ENCODE measurements at places on chromosomes 7 and 10.

GRCh38 chr10:26432938-26433337 lies 5.2 kb upstream of the APBB1IP start:
- no peak for DNase-seq

DNA sequence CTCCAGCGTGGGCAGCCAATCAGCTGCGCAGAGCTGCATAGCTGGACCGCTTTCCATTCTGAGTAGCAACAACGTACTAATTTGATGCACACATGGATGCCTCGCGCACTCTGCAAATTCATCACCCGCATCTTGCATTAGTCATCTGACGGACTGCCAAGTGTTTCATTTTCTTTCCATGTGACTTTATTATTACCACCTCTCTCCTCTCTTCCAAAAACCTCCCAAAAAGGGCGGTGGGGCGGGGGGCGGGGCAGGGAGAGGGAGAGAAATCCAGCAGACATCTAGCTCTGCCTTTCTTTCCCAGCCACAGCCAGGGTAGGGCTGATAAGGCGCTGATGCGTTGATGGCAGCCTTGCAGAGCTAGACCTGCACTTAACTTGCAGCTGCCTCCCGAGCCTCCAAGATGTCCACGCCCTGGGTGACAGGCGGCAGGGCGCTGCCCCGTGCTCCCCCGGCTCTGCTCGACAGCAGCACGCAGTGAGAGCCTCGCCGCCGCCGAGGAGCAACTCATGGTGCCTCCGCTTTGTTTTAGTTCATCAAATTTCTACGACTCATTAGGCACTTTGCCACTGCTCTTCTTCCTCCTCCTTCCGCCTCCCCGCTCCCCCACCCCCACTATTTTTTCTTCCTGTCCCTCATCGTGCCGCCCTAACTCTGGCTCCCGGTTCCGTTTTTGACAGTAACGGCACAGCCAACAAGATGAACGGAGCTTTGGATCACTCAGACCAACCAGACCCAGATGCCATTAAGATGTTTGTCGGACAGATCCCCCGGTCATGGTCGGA lies 147.3 kb downstream of the CELF2 start:
- DNase-seq, result peak; percentile 81

GRCh38 chr10:93346694-93347093 lies 135.4 kb downstream of the MYOF start:
- no peak for DNase-seq

GRCh38 chr10:78595269-78595619 lies 473.5 kb upstream of the ZMIZ1 start:
- DNase-seq, result no peak

GRCh38 chr10:113473011-113473410 lies 79.8 kb upstream of the HABP2 start:
- DNase-seq, result no peak

- no peak for DNase-seq
Observed at GRCh38 chr7:159271781-159272180, 127.1 kb upstream of the VIPR2 start.

GRCh38 chr10:124450012-124450782 lies at the start of gene NKX1-2:
NKX1-2 (minus strand) TSS chr10:124450035; CDS start chr10:124449943, 92 bp downstream.
- no peak for DNase-seq

DNA sequence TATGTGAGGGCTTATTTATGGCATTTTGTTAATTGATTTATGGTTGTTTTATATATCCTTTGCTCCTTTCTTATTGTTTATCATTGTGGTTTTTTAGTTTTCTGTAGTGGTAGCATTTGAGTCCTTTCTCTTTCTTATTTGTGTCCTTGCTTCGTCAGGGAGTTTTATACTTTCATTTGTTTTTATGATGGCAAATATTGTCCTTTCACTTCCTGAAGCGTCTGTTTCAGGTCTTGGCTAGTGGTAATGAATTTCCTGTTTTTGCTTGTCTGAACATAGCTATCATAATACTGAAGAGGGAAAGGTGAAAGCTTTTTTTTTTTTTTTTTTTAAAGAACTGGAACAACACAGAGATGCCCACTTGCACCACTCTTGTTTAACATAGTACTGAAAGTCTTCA lies 228.2 kb downstream of the ATRNL1 start:
- DNase-seq, result no peak

- no peak for DNase-seq
Observed at GRCh38 chr7:99229234-99229633, 21.3 kb upstream of the KPNA7 start.

DNA sequence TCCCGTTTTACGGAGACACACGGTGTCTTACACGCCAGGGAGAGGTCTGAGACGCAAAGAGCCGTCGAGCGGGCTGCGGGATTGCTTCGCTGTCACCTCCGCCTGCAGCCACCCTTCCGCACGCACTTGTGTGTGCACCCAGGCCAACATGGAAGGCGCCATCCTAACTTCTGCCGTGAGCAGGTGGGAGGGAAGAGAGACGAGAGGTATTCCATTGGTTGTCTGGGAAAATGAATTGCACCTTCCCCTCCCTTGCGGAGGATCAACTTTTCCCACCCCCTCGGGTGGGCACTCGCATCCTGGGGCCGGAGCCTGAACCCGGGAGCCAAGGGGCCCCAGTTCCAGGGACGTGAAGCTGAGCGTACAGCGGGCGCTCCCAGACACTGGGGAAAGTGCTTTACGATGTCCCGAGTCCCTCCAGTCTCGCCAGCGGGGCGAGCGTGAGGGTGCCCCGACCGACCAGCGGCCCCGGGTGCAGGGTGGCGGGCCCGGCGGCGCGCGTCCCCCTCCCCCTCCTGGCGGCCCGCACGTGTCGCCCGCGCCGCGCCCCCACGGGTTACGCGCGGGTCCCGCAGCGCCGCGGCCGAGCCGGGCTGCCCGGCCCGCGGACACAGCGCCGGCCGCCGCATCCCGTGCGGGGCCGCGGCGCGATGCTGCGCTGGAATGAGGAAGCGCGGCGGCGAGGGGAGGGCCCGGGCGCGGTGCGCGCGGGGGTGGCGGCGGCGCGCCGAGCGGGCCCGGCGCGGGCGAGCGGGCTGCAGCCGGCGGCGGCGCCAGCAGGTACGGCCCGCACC lies 984 bp upstream of the IKZF1 start:
- DNase-seq, result peak; percentile 36

DNA sequence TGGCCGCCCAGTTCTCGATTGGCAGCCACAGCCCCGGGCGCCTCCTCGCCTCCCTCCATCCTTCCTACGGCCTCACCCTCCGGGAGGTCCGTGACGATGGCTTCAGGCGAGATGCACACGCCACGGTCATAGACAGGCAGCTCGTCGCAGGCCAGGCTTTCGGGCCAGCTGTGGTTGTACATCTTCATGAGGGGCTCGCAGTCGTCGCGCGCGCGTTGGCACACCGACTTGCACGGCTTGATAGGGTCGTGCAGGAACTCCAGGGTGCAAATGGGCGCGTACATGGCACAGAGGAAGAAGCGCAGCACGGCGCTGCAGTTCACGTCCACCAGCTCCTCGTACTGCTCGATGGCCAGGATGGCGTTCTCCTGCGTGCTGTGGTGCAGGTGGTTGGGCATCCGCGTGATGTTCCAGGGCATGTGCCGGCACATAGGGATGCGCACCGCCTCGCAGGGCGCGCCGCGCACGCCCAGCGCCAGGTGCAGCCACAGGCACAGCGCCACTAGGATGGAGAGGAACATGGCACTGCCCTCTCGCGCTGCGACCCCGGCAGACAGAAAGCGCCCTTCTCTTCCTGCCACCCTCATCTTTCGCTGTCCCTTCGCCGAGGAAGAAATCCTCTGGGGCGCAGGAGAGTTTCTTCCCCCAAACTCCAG lies 472 bp downstream of the SFRP4 start:
- no peak for DNase-seq

DNA sequence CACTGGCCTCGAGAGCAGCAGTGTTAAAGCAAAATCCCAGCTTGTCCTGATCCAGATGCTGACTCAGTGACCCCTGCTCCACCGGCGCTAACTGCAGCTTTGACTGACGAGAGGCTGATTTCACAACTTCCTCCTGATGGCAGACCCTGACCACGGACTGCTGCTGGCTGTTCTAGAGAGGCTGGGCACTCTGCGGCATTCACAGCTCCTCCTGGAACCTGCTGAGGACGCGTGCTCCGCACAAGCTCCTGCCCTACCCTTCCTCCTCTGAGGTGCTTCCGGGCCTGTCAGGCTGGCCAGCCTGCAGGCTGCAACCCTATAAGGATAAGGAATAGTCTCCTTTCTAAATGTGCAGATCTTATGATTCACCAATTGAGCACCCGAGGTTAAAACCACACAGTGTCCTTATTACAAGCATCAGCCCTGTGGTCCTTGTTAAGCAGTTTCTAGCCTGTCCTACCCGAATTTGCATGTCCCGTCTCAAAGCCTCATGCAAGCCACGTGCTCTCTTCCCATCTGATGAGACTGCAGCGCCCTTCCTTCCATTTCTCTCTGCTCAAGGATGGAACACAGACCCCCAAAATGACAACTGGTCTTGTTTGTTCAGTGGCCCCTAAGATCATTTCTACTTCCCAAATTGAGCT lies 35.5 kb upstream of the NCAPG2 start:
- DNase-seq, result no peak

GRCh38 chr10:8575620-8576019 lies 521.1 kb downstream of the GATA3 start:
- DNase-seq, result no peak

GRCh38 chr10:132237871-132238270 lies 51.1 kb downstream of the DPYSL4 start:
- DNase-seq, result no peak

DNA sequence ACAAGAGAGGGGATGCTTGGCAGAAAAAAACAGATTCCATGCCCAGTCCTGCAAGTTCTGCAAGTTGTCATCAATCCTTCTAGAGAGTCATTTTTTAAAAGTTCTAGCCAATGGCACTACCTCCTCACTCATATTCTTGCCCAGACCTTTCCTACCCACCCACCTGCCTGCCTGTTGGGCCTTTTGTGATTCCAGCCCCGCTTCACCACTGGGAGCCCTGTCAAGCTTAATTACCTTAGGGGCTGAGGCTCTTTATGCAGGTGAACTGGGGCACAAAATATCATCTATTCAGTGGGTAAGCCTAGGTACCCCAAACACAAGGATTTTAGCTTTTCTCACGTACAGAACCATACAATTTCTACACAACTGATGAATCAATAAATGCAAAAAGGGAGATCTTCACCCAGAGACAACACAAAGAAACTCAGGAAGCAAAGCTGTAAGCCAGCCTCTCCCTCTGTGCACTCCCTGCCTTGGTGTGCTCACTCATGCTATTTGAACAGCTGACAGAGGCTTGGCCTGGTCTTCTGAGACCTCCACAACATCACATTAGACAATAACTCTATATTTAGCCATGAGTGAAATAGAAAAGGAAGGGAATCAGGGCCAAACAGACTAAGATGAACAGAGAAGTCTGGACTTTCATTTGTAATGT lies 222.6 kb downstream of the HTR7 start:
- DNase-seq, result no peak

DNA sequence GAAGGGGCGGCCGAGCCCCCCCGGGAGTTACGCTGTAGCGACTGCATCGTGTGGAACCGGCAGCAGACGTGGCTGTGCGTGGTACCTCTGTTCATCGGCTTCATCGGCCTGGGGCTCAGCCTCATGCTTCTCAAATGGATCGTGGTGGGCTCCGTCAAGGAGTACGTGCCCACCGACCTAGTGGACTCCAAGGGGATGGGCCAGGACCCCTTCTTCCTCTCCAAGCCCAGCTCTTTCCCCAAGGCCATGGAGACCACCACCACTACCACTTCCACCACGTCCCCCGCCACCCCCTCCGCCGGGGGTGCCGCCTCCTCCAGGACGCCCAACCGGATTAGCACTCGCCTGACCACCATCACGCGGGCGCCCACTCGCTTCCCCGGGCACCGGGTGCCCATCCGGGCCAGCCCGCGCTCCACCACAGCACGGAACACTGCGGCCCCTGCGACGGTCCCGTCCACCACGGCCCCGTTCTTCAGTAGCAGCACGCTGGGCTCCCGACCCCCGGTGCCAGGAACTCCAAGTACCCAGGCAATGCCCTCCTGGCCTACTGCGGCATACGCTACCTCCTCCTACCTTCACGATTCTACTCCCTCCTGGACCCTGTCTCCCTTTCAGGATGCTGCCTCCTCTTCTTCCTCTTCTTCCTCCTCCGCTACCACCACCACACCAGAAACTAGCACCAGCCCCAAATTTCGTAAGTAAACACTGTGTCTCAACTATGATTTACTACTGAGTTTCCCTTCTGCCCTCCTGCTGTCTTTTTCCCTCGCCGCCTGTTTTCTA lies 666 bp downstream of the NRG3 start:
- no peak for DNase-seq

GRCh38 chr7:111568870-111569462 lies 6.7 kb upstream of the IMMP2L start:
- no peak for DNase-seq

- DNase-seq, result no peak
Observed at GRCh38 chr7:16204953-16205352, 216.4 kb downstream of the CRPPA start.

- DNase-seq, result no peak
Observed at GRCh38 chr10:60465801-60466200, 76.1 kb upstream of the ANK3 start.

DNA sequence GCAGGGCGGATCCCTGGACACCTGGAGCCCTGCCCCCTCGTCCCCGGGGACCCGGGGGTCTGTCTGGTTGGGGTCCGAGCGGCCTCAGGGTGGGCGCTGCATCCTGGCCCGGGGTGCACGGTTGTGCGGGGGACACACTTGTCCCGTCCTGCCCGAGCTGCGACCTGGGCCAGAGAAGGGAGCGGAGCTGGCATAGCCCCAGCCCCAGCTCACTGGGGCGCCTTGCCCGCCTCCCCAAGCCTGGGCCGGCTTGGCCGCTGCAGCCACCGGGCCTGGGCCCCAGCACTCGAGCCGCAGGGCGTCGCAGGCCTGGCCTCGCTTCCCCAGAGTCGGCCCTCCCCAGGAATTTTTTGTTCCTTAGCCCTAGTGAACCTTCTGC lies 54.5 kb downstream of the GLRX3 start:
- no peak for DNase-seq

GRCh38 chr10:104127411-104127810 lies 5.4 kb downstream of the SFR1 start:
- DNase-seq, result peak; percentile 13

GRCh38 chr10:72132854-72133253 lies 44.5 kb upstream of the SPOCK2 start:
- no peak for DNase-seq

GRCh38 chr10:121378251-121378801 lies 219.9 kb downstream of the FGFR2 start:
- DNase-seq, result no peak

DNA sequence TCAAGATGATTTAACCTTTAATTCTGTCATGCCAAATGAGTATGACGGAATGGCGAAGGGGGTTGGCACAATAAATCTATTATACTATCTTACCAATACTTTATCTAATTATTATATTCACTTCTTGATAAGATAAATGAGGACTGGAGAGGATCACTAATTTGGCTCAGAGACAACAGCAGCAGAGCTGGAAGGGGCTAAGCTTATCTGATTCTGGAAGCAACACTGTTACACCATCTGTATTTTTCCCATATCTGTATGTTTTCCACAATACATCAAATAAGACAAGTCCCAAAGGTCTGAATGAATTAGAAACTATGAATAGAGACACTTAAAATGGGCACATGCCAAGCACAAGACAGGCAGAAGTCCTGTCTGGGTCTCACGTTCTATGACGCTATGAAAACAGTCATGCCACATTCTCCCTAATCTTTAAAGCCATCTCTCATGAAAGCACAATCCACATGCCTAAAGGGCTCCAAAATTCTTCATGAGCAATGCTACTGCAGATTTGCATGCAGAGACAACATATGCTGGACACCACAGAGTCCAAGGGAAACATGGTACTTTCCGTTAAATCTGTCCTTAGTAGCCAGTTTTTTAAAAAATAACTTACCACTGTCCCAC lies 88.3 kb downstream of the SLC25A13 start:
- no peak for DNase-seq

Data from CD4-positive, alpha-beta T cell treated with Interleukin-17A for 1 hour (primary cell).